ENCODE measurements at places on chromosomes 5 and 9.
A peak's percentile ranks its signal among the peaks of the same experiment; 100 is the strongest.

- no peak for DNase-seq
Measured at GRCh38 chr5:172335721-172336120, 52.2 kb upstream of the UBTD2 start.

GRCh38 chr5:127871503-127872153 is 168.4 kb downstream of the CCDC192 start:
- DNase-seq, result peak; percentile 34

DNA sequence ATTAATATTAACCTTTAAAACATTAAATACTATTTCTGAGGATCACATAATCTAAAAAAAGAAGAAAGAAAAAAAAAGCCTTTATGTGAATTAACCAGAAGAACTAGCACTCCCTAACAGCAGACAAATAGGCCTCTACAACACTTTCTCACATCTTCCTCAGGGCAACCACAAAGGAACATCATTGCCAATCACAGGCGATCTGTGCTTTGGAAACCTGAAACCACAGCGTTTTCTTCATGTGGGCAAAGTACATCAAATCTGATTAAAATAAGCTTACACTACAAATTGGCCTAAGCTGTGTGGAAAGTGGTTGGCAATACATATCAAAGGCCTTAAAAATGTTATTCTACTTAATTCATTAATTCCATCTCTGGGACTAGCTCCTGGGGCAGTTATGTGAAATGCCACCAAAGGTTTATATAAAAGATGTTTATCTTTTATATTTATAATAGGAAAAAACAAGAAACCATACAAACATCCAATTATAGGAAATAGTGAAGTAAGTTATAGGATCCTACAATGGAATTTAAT is 184.8 kb upstream of the TBCA start:
- DNase-seq, result no peak

DNA sequence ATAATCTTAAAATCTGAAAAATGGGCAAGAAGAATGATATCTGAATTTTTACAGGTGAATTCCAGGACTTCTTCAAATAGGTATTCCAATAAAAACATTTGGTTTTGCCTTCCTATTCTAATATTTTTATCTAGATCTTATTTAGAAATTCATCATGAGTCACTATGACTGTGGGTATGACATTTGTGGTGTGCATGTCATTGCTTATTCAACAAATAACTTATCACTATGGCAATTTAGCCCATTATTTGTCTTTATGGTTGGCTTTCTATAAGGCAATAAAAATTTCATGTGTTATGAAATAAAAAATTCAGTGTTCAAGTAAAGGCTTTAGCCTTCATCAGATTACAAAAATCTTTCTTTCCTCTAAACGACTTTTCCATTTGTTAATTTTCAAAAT is 1139.6 kb upstream of the NUDT12 start:
- DNase-seq, result no peak

DNA sequence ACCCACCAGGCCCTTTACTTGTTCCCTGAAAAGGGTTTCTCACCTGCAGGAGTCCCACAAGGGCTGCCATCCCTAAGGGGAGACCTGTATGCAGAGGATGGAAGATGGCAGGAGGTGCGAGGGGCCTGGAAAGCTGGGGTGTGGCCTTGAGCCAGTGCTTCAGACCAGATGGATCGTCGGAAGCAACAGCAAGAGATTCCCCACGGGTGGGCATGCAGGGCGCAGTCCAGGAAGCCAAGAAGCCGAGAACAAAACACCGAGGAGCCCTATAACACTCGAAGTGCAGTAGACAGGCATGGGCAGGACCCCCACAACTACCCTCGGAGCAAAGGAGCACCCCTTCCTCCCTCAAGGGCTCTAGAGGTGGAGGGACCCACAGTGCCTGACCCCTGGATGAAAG is 24.7 kb upstream of the FRRS1L start:
- DNase-seq, result no peak

DNA sequence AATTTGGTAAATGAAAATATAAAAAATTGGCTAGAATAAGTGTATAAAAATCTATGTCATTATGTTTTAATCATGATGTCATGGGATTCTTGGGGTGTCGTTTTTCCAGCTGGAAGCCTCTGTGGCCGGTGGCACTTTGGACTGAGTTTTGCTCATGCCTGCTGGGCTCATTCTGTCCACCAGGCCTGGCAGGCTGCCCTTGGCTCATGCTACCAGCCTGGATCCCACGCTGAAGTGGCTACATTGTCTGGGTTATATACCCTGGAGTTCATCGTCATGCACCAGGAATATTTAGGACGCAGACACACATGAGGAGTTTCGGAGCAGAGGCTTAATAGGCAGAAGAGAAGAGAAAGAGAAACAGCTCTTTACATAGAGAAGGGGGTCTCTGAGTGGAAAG is 1913.7 kb upstream of the WWC1 start:
- DNase-seq, result no peak

GRCh38 chr9:119963258-119963797 is 594.1 kb upstream of the BRINP1 start:
- peak; percentile 81 for DNase-seq

- DNase-seq, result no peak
Measured at GRCh38 chr9:116691607-116692006, 4.5 kb downstream of the TRIM32 start.

Data from kidney glomerular epithelial cell (primary cell).